Stimulated activated naive CD8-positive, alpha-beta T cell treated with anti-CD3 and anti-CD28 coated beads, Interleukin-15, amount 100 ng/mL, for 72 hours (primary cell): ENCODE measurements at places on chromosomes 6 and 20.
A peak's percentile ranks its signal among the peaks of the same experiment; 100 is the strongest.

DNA sequence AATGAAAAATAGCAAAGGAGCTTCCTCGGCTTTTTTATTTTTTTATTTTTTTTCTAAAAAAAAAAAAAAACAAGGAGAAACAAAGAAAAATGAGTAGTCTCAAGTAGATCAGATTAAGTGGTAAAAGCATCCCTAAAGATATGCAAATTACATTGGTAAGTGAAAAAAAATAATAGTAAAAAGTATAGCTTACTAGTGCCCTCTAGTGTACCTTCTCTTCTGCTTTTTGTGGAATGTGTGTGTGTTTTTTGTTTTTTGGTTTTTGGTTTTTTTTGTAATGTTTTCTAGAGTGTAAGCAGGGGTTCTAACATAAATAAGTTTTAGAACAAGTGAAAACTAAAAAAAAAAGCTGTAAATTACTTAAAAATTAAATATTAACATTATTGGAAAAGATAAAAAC, 1062.0 kb downstream of the HACE1 start:
- DNase-seq, result no peak

GRCh38 chr20:23228912-23229311, 121.7 kb upstream of the NXT1 start:
- no peak for DNase-seq

- DNase-seq, result peak; percentile 49
These were observed 37.8 kb downstream of the RAB44 start for GRCh38 chr6:36735110-36736071.

- no peak for DNase-seq
These were observed 68.2 kb downstream of the MTFR2 start for GRCh38 chr6:136181861-136182260.

- no peak for DNase-seq
These were observed 211.9 kb downstream of the HAO1 start for GRCh38 chr20:7728338-7728737.

GRCh38 chr6:90110971-90111370, 185.7 kb downstream of the BACH2 start:
- DNase-seq, result peak; percentile 77

DNA sequence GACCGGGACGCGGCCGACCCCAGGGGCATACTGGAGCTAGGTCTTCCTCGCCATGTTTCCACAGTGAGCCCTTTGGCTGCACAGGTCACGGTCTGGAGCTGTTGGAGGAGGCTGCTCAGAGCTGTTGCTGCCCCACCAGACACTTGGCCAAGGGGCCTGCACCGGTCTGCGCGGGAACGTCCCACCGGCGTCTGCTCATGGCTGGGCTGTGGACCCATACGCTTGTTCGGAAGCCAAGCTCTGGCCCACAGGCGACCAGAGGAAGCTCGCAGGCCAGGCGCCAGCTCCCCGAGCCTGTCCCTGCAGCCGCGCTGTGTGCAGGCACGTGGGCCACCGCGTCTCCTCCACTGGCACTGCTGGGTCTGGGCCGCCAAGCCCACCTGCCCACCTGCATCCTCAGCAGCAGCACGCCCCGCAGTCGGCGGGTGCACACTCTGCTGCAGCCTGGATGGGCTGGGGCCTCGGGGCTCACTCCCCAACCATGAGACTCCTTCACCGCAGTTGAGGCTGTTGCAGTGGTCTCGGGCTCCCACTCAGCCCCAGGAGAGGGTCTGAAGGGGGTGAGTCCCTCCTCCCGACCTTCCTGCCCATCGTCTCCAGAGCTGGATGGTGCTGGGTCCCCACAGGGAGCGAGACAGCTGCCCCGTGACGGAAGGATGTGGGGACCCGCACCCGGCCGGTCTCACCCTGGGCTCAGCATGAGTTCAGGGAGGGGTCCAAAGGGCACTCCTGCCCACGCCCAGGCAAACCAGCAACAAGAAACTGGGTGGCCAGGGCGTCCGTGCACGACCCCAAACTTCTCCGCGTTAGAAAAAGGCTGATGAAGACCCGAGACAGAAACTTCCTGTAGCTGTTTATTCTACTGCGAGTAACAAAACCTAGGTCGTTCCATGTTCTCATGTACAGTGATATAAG, 15.5 kb upstream of the TCFL5 start:
- DNase-seq, result no peak

DNA sequence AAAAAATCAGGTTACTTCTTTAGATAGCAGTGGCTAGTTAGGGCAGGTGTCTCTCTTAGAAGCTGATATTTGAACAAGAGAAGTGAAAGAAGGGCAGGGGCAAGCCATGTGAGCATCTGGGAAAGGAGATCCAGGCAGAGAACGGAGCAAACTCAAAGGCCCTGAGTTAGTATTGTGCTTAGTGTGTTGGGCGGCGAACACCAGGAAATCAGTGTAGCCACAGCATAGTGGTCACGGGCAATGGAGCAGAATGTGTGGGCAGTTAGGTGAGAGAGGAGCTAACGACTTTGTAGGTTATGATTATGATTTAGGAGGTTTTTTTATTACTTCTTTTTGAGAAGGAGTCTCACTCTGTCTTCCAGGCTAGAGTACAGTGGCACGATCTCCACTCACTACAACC, 229.3 kb downstream of the TMEM242 start:
- no peak for DNase-seq

DNA sequence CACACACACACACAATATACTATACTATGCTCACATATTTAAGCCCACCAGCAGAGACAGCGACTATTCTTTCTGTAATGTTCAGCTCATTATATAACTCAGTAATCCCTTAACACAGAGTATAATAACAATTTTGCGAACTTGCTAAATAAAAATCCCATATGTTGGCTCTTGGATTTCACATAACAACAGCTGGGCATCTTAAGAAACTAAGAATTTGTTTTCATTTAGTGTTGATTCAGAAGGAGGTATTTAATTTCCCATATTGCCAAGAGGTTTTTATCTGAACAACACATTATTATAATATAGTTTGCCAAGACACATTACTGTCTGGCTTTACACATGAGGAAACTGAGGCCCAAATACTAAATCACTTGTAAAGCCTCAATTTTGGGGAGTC, 7.4 kb downstream of the ECT2L start:
- DNase-seq, result no peak
